Ecto neural progenitor cell (in vitro differentiated cells): ENCODE measurements at places on chromosomes 5 and 9.
A peak's percentile ranks its signal among the peaks of the same experiment; 100 is the strongest.

- DNase-seq: no peak
These were observed 106.7 kb downstream of the SMIM15 start for GRCh38 chr5:61055434-61056006.

DNA sequence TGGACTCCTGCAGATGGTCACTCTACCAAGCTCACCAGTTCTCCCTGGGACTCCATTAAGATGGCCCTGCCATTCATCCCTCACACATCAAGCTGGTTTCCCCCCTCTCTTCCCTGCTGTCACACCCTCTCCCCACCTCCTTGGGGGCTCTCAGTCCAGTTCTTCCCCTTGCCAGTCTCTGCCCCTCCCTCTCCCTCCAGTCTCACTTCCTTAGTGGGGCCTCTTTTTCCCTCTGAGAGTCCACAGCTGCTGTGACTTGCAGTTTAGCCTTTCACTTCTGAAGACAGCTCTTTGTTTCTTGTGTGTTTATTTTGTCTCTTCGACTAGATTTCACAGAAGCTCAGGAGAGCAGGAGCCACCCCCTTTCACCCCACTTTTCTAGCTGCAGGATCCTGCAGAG lies 10.5 kb downstream of the DOCK2 start:
- DNase-seq: no peak

DNA sequence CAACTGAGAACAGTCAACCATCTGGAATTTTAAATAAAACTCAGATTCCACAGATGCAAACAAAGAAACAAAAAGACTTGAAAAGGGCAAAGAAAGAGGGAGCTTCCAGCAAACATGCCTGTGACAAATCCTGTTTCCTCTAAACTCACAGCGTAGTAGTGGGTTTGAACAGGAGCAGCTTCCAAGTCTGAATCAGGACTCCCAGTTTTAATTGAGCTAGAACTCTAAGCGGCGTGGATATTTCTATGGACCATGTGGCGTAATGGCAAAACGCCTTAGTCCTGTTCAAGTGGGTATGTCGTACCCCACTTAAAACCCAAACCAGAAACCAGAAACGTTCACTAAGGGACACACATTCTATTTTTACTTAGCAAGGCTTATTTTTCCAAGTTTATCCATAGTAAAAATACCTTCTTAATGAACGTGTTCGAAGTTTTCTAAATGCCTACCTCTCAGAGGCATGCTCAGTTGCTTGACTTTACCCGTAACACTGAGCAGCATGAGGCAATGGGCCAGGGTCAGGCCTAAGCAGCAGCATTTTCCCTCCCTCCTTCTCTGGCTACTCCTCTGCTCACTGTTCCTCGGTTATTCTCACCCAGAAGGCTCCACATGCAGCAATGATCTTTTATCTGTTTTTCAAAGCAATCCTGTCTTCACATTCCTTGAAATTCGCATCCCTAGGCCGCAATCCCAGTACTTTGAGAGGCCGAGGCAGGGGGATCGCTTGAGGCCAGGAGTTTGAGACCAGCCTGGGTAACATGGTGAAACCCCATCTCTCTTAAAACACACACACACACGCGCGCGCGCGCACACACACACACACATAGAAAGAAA lies 77.9 kb downstream of the FNBP1 start:
- DNase-seq: peak; percentile 41

GRCh38 chr5:111259636-111260035 lies 35.5 kb downstream of the CAMK4 start:
- DNase-seq: no peak

DNA sequence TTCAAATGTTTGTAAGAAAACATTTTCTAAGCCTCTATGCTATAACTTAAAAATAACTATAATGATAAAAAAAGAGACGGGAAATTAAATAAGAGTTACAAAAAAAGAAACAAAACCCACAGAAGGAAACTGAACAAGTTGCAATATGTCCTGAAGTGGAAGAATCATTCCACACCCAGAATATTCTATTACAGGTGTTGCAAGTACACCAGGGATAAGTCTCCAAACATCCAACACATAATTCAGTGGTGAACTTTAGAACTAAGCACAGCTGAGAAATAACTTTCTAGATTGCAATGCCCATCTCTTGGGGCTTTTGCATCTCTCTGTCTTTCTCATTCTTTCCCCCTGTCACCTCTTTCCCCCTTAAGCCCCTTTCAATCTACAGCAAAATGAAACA lies 325.2 kb downstream of the BRINP1 start:
- DNase-seq: no peak

- peak; percentile 68 for DNase-seq
These were observed 1.3 kb downstream of the EEIG1 start for GRCh38 chr9:127979333-127980059.

DNA sequence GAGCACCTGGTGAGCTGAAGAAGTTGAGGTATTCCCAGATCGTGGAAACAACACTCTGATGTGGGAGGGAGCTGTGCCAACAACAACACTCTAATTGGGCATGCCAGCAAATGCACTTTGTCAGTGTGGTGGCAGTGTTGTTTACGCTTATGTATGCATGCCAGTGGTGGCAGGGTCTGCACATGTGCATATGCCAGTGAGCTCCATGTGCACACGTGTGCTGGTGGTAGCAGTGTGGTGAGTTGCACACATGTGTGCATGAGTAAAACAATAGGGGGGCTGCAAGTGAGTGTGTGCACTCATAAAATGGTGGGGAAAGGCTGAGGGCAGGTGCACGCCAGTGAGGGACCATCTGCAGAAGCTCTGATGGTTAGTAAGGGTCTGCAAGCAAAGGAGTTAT lies 134.2 kb downstream of the DMRTA1 start:
- no peak for DNase-seq

DNA sequence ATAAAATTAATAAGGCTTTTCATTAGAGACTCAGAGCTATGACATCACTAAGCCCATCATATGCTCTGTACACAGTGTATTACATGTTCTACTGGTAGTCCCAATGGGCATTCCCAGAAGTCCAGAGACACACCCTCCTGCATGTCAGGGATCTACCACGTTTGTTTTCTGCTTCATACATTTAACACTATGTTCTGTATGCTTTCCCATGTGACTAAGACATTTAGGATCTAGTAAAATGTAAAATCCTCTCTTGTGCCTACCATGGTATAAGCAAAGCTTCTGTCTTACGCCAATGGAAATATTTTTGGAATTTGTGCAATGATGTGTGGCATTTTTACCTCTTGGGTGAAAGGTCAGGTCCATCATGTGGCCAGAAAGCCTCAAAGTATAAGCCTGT lies 192.4 kb downstream of the ADAMTSL1 start:
- no peak for DNase-seq

GRCh38 chr9:135224921-135225541 lies 137.6 kb downstream of the OLFM1 start:
- no peak for DNase-seq

DNA sequence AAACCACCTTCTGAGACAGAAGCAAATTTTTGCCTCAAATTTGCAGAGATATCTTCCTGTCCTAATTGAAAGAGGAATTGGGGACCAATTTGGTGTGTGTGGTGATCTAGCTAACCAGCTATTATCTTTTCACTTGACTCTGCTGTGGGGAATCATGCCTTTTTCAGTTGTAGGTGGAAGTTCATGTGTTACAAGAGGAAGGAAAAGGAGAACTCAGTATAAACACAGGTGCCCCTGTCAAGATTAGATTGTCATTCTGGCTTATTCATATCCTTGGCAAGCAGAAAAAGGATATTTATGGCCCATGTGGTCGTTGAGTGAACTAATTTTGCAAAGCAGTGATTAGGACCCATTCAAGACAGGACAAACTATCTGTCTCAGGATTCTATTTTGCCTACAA lies 336.8 kb upstream of the SLC30A5 start:
- DNase-seq: no peak

- no peak for DNase-seq
These were observed 119.5 kb downstream of the YTHDC2 start for GRCh38 chr5:113632996-113633395.

DNA sequence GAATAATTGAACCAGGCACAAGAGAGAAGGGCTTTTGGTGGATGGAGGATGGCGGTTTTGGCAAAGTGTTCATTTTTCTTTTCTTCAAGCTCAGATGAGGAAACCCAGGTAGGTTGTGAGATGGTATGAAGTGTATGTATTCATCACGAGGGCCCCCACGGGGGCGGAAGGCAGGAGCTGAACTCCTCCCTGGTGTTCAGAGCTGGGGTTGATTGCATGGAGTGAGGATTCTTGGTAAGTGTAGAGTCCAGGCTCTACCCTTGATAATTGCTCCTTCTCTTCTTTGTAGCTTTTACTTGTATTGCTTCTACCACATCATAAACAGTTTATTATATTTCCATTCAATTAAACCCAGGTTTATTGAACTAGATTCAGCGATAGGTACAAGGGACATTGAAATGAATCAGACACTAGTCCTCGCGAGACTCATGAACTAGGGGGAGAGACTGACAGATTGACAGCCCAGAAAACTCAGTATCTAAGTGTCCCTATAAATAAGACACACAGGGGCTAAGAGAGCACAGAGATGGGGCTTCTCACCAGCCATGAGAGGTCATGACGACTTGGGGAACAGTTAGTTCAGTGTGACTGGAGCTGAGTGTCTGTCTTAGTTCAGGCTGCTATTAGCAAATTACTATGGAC lies 116.7 kb upstream of the KLF4 start:
- no peak for DNase-seq
